Bronchus fibroblast of lung (primary cell): ENCODE measurements at places on chromosomes 13 and 19. TPM values are rescaled to one million over a fixed set of nuclear protein-coding genes. Genes with fewer than 3 reads are reported as not detected.

SPACA4 gene
- not detected in 2 replicates for total RNA-seq

ZNF93 gene
- total RNA-seq: 6.6 and 11.4 TPM in 2 replicates

SNRNP70 gene
- total RNA-seq: 178 and 179 TPM in 2 replicates

NLRP4 gene
- not detected in 2 replicates for total RNA-seq

FCAR gene
- not detected in 2 replicates for total RNA-seq

GPR12 gene
- not detected in 2 replicates for total RNA-seq

CLDND2 gene
- 0.89 TPM in 1 of 2 replicates, not detected in the other for total RNA-seq

ZNF283 gene
- total RNA-seq: 1.8 and 3.5 TPM in 2 replicates
